ENCODE measurements at places on chromosomes 13 and 19.

DNA sequence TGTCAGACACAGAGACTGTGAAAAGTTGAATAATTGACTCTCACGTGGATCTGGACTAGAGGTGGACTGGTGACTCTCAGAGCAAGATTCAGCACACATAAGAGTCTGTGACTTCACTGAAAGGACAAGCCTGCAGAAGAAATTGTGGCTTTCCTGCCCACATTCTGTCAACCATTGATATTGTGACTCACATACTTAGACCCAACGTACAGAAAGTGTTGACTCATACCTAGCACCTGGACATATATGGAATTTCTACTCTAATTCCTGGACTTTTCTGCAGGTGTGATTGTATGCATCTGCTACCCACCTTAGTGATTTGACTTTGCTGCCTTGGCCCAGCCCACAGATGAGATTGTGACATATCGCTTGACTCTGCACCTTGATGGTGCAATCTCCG is 15.6 kb upstream of the ZNF730 start:
- no peak for DNase-seq

- DNase-seq: peak; percentile 22
Measured at GRCh38 chr19:8108560-8109445, 40.6 kb downstream of the FBN3 start.

DNA sequence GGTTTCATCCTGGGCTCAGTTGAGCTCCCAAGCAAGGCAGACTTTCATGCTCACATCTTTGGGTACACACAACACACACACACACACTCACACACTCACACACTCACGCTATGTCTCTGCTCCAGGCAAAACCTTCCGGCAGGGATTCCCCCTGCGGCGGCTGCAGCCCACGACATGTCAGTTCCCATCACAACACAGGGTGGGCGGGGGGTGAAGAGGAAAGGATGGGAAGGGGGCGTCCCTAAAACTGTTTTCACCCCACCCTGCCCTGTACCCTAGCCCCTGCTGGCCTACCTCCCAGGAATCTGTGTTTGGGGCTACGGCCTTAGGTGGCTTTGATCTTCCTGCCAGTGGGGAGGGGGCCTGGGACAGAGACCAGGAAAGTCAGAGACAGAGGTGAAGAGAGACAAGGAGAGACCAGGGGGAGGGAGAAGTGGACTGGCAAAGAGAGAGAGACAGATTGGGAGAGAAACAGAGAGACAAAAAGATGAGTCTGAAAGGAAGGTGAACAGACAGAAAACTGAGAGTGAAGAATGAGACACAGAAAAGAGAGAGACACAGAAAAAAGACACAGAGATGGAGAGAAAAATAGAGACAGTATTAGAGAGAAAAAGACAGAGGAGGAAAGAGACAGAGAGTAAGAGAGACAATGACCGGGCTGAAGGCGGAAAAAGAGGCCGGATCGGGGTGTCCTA is 3.9 kb downstream of the LRFN1 start:
- no peak for DNase-seq

GRCh38 chr13:44868397-44868796 is 120.9 kb downstream of the NUFIP1 start:
- DNase-seq: no peak

GRCh38 chr19:53161123-53161522 is 2.3 kb upstream of the ZNF347 start:
- no peak for DNase-seq

DNA sequence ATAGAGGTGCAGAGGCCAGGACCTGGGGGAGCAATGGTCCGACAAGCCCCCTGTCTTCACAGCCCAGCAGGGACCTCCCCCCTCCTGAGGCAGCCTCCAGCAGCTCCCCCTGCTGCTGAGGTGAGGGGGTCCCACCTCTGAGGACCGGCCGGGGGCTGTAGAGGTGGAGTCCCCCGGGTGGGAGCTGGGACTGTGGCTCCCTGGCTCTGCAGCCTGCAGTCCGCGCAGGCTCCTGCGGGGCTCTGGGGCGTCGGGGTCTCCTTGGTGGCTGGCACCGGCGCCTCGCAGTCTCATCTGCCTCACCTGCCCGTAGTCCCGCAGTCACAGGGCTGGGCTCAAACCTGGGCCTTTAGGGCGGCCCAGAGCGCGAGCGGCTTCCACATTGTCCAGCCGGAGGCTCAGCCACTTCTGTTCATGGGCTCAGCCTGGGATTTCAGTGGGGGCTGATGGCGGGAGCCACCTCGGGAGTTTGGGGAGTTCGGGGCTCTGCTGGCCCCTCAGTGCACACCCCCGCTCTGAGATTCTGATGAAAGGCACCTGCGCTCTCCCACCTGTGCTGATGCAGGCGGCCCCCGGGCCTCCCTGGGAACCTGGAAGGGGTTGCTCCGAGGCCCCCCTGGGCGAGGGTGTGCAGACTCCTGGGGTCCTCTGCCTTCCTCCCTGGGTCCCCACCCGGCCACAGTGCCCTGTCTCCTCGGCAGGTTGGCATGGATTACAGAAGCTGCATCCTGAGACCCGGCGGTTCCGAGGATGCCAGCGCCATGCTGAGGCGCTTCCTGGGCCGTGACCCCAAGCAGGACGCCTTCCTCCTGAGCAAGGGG is 7.0 kb upstream of the ZNF554 start:
- peak; percentile 67 for DNase-seq

DNA sequence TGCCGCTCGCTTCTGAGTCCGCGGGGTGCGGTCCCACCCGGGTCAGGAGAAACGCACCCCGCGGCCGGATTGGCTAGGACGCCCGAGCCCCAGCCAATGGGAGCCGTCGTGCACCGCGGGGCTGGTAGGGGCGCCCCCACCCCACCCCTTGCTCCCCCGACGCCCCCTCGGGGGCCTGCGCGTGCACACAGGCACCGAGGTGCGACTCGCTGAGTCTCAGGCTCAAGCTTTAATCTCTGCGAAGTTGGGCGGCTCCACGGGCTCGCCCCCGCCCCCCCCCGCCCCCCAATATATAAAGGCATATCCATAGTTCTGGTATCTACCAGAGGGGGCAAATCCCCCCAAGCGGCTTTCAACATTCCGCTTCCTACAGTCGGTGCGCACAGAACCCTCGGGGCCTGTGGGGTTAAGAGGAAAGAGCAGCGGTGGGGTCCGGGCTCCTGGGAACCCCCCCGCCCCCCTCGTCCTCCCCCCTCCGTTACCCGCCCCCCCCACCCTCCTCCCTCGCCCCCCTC is at the start of gene COX6B2:
Gene COX6B2 (minus strand): TSS at position 22 of the 515 bp plus-strand sequence. CDS start 198 bp downstream, outside the sequence.
- peak; percentile 93 for DNase-seq

- DNase-seq: no peak
Measured at GRCh38 chr13:98706446-98707110, 45.9 kb downstream of the SLC15A1 start.

GRCh38 chr13:26628706-26629105 is 71.2 kb downstream of the WASF3 start:
- peak; percentile 25 for DNase-seq

DNA sequence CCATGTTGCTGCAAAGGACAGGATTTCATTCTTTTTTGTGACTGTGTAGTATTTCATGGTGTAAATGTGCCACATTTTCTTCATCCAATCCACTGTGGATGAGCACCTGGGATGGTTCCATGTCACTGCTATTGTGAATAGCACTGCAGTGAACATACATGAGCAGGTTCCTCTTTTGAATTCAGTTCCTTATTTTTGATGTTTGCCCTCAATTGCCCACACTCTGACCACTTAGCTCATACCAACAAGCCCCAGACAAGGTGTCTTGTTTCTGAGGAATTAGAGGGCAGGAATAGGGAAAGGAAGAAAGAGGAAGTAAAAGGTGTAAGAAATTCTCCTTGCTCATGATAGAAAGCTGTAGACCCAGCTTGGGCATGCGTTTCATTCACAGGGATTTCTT is 244.2 kb upstream of the ZNF507 start:
- DNase-seq: no peak

DNA sequence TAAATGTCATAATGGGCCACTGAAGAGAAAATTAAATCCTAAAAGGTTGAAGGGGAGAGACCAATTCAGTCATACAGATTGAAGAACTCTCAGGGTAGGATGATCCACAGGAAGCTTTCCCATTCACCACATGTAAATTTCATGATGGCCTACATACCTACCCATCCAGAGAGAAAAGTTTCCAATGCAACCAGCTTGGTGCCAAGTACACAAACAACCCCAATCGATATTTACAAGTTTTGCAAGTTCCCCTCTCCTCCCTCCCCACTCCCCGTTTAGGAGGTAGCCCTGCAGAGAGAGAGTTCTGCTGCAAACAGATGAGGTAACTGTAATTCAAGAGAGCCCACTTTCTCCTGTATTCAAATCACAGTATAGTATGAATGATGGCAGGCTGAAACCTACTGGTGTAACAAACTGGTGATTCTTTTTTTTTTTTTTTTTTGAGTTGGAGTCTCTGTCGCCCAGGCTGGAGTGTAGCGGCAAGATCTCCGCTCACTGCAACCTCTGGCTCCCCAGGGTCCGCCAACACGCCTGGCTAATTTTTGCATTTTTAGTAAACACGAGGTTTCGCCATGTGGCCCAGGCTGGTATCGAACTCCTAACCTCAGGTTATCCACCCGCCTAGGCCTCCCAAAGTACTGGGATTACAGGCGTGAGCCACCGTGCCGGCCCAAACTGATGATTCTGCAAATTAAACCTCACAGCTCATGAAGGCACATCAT is 14.4 kb downstream of the FOXO1 start:
- no peak for DNase-seq

- DNase-seq: peak; percentile 36
Measured at GRCh38 chr19:41386442-41386841, 10.1 kb downstream of the TMEM91 start.

DNA sequence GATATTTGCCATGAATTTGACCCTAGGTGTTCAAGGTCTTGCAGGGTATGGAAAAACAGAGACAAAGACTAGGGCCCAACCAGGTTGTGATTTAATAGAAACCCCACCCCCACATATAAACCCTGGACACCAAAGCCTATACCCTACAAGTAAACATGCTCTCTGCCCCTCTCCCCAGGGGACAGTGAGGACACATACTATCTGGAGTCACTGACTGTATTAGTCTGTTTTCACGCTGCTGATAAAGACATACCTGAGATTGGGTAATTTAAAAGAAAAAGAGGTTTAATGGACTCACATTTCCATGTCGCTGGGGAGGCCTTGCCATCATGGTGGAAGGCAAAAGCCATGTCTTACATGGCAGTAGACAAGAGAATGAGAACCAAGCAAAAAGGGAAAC is 88.3 kb downstream of the RAP2A start:
- no peak for DNase-seq

DNA sequence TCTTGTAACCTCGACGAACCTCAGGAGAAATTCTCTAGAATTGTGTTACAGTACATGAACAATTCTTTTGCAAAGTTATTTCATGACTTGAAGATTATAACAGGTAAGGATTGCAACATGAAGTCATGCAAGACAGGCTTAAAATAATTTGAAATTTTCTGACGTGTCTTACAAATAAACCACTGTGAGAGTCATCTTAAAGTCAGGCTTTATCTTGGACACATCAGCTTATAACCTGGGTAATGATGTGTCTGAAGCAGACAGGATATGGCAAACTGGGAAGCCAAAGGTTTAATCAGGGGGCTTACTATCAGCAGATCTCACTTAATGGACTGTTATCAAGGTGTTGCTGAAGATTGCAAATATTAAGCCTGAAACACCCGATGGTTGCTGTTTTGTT is 407.8 kb downstream of the KLF5 start:
- DNase-seq: no peak

DNA sequence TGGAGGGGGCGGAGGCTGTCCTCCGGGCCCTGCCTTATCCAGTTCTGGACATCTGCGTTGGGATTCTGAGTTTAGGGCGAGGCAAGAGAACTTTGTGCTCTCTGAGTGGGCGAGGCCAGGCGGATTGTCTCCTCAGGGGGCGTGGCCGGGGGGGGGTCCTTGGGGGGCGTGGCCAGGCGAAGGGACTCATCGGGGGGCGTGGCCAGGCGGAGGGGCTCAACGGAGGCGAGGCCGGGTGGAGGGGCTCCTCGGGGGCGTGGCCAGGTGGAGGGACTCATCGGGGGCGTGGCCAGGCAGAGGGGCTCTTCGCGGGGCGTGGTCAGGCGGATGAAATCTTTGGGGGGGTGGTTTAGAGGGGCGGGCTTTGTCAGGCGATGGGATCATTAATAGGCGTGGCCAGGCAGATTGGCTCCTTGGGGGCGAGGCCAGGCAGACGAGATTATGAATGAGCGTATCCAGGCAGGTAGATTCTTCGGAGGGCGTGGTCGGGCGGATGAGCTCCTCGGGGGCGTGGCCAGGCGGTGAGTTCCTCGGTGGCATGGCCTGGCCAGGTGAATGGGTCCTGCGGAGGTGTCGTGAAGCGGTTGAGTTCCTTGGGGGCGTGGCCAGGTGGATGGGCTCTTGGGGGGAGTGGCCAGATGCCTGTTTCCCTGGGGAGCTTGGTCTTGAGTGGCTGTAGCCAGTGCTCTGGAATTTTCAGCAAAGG is 10.3 kb upstream of the CACNG7 start:
- DNase-seq: peak; percentile 100

DNA sequence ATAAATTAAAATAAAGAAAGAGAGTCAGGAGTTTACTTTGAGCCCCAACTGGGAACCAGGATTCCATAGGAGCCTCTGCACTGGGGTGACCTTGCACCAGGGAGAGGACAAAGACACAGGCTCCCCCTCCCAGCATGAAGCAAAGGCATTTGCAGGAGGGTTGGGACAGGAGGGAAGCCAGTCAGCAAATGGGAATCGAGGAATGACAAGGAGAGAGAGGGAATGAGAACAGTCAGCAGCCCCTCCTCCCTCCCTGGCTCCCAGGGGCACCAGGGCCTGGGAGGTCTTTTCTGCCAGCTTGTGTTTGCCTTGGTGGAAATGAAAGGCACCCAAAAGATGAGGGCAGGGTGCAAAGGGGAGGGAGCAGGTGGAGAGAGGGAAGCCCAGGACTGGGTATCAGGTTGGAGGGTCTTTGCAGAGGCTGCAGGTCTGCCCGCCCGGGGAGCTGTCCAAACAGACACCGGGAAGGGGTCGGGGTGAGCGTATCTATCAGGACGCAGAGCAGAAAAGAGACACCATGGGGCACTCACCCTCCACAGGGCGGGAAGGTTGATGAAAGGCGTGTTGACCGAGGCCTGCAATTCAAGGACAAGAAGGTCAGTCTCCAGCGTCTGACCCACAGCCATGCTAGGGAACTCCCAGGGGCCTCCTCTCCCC is 3.8 kb downstream of the SBSN start:
- DNase-seq: peak; percentile 84

GRCh38 chr19:355134-355533 is 10.5 kb upstream of the MIER2 start:
- DNase-seq: no peak

- no peak for DNase-seq
Measured at GRCh38 chr19:45275370-45275971, 24.4 kb downstream of the MARK4 start.

DNA sequence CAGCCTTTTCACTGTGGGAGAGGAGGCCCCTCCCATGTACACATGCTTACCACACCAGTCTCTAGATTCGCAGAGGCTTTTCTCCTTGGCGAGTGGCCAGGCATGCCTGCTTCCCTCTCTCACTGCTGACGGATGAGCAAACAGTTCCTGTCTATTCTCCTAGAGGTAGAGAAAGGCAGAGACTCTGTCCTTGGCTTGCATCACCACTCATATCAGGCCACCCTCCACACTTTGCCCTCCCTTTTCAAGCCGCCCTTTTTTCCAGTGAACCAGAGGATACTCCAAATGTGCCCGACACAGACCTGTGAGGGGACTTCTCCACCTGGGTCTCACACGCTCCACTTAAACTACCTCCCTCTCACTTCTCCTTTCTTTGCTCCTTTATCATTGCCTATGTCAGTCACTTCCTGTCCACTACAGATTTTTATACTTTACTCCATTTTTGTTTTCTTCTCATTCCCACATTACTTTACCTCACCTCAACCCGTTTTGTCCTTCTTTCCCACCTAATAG is 284.6 kb downstream of the DNAJC15 start:
- DNase-seq: no peak
